Activated gamma-delta T cell treated with Interleukin-2 at 50 U/mL for 16 hours (primary cell): ENCODE measurements at places on chromosomes 6 and 20.

GRCh38 chr20:63032861-63033793 lies 26.4 kb upstream of the BHLHE23 start:
- no peak for DNase-seq

DNA sequence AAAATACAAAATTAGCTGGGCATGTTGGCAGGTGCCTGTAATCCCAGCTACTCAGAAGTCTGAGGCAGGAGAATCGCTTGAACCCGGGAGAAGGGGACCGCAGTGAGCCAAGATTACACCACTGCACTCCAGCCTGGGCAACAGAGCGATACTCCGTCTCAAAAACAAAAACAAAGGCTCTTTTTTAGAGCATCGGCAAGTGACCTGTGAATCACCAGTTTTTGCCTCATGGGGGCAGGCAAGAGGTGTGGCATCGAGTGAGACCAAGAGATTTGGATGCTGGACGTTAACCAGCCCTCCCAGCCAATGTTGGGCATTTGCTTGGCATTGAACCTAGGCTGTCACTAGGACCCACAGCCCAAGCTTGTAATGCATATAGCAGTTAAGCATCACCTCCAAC lies 14.6 kb upstream of the CDK5RAP1 start:
- no peak for DNase-seq

- no peak for DNase-seq
Measured at GRCh38 chr6:32064706-32065105, 26.5 kb downstream of the CYP21A2 start.

GRCh38 chr20:34637245-34638038 lies 39.5 kb downstream of the PIGU start:
- no peak for DNase-seq

DNA sequence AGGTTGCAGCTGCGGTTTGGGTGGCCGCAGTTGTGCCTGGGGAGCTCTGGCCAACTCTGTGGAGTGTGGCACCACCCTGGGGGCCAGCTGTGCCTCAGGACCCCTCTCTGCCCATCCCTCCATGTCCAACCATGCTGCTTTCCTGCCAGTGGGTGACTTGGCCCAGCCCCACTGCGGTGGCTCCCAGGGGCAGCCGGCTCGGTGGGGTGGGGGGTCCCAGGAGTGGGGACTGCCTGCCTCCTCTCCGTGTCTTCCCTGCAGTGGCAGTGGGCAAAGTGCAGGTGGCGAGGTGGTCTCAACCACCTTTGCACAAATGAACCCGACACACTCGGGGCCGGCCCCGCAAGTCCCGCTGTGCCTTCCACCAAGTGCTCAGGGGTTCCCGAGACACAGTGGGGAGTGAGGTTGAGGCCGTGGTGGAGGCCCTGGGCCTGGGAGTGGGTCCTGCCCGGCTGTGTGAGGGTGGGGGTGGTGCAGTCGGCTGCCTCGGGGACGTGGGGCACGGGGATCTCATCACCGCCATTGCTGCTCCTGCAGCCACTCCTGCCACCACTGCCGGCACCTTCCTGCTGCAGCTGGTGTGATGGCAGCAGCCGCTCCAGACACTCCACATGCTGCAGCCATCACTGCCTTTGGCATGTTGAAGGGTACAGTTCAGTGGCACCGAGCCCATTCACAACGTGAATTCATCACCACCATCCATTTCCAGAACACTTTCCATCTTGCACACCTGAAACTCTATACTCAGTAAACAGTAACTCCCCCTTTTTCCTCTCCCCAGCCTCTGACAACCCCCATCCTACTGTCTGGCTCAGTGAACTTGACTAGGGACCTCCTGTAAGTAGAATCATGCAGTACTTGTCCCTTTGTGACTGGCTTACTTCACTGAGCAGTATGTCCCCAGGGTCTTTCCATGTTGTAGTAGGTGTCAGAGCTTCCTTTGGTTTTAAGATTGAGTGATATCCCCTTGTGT lies 10.7 kb upstream of the SLCO4A1 start:
- no peak for DNase-seq

DNA sequence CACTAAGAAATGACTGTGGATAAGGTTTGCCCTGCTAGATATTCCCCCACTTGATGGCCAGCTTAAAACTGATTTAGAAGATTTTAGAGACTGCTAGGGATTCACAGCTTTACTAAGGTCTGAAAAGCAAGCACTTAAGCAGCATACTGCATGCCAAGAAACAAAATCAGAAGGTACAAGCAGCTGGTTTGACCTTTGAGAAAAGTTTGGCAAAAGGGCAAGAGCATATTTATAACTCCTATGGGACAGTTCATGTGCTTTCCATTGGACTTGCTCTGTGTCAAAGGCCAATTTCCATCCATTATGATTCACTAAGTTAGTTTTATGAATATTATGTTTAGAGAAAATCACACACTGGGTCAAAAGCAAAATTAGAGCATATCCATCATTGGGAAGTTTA lies 402.8 kb downstream of the PKHD1 start:
- DNase-seq, result no peak

GRCh38 chr20:8163543-8163942 lies 31.5 kb downstream of the PLCB1 start:
- no peak for DNase-seq

- DNase-seq, result no peak
Measured at GRCh38 chr6:166757232-166758135, 130.4 kb upstream of the RPS6KA2 start.
